ENCODE measurements at places on chromosomes 2 and 18.

GRCh38 chr2:154437104-154437503 lies 261.4 kb upstream of the KCNJ3 start:
- DNase-seq, result no peak

- no peak for DNase-seq
These were observed 42.3 kb downstream of the EN1 start for GRCh38 chr2:118805064-118805690.

- no peak for DNase-seq
These were observed 65.0 kb upstream of the IKZF2 start for GRCh38 chr2:213216461-213216860.

DNA sequence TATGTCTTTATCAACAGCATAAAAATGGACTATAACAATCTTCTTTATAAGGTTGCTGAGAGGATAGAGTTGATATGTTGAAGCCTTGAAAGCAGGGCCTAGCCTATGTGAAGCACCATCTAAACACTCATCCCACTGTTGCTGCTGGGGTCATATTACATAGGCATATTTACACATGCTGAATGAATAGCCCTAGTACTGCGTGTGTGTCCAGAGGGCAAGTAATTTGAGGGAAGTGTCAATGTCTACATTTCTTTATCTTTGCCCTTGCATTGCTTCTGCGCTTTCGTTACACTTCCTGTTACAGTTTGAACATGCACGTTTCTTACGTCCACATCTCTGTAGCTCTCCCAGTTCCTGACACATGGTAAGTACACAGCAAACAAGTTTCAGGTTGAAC lies 280.3 kb upstream of the ATP5MC3 start:
- DNase-seq, result no peak

GRCh38 chr2:190482451-190482850 lies 52.1 kb downstream of the NEMP2 start:
- DNase-seq, result no peak

- no peak for DNase-seq
These were observed 9.7 kb upstream of the OTOS start for GRCh38 chr2:240149943-240150784.

DNA sequence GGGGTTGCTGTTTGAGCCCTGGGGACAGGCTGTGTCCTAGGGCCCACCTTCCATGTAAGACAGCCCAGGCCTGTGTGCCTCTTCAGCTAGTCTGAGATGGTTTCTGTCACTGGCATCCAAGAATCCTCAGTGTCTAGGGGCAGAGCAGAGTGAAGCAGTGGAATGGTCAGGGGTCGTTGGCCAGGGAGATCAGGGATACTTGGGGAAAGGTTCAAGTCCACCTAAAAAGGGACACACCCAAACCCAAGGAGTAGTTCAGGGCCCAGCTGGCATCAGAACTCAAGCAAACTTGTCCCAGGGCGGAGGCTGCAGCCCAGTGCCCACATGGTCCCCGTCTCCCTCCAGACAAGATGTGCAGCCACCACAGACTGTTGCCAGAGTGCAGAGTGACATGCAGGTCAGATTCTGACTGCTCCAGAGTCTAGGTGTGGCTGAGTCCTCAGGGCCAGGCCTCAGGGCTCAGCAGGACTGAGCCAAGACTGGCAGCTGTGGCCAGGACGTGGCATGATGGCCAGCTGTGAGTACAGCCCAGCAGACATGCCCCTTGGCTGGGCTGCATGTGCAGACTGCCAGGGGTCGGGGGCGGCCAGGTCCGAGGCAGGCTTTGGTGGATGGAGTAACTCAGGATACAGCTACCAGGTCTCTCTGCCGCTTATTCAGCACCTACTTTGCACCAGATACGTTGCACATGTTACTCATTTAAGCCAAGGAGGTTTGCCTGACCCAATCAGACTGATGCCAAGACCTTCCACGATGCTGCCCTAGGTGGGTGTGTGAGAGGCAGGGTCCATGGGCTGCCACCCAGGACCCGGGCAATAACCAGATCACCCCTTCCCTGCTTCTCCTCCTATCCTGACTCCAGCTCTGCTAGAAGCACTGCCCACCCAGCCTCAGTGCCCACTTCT lies 146.6 kb downstream of the SMAD7 start:
- DNase-seq, result no peak

DNA sequence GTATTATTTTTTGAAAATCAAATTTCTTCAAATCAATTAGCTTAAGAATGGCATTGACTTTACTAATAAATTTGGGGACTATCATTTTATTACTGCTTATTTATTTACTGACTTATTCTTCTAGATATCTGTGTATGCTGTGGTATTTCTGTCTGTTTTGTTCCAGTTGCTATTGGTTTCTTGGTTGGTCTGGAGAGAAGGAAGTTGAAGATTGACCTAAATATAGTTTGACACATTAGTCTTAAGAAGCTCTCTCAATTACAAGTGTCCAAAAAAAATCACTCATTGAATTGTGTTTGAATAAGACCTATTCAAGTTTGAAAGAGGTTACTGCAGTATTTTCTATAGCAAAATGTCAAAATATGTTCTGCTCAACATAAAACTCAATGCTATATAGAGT lies 153.3 kb upstream of the KYNU start:
- no peak for DNase-seq

DNA sequence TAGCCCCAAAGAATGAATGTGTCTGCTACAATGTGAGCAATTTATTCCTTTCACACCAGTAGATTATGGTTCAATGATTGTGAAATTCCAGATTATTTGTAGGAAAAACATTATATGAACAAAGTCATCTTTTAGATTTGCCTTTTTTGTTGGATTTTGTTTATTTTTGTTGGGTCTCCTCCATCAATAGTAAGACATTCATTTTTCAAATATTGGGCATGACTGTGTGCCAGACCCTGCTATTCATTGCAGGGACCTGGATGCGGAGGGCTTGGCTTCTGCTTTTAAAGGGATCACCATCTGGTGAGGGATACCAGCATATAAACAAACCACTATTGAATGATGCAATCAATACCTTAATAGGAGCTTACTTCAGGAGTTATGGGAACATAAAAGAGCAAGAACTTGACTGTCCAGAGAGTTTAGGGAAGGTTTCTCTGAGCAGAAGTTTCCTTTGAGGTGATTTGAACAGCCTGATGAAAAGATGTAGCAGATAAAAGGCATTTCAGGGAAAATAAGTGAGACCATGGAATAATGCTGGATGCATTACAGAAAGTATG lies 486.7 kb downstream of the EPHA4 start:
- no peak for DNase-seq

- no peak for DNase-seq
These were observed 2.1 kb downstream of the SERPINB2 start for GRCh38 chr18:63889626-63890025.

DNA sequence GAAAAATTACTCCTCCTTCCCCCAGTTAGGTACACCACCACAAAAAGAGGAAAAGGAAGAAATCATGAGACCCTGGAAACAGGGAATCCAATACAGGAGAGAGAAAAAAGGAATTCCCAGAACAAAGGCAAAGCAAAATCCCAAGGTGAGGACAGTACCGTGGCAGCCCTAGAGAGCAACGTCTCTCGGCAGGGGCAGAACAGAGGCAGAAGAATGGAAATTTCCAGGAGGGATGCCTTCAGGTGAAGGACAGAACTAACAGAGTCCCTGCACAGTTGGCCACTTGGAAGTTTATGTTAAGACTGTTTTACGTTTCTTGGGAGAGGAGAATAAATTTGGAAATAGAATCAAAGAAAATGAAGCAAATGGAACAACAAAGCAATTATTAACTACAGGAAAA lies 27.7 kb downstream of the GRB14 start:
- DNase-seq, result no peak

- DNase-seq, result no peak
These were observed 31.5 kb upstream of the REG3A start for GRCh38 chr2:79191081-79191480.

GRCh38 chr18:61975526-61976326 lies 82.9 kb upstream of the RNF152 start:
- no peak for DNase-seq

DNA sequence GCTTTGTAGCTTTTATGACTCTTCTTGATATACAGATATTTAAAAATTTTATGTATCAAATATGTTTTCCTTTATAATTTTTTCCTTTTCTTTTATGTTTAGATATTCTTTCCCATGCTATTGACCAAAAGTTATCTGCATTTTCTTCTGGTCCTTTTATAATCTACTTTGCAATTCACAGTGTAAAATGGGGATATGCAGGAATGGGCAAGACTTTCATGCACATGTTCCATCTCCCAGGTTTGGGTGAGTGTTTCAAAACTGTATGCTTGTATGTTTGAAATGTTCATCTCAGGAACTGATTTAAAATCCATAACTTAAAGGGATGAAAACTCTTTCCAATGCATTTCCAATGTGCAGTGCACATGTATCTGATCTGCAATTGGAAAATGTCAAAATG lies 199.9 kb downstream of the MEIS1 start:
- no peak for DNase-seq

DNA sequence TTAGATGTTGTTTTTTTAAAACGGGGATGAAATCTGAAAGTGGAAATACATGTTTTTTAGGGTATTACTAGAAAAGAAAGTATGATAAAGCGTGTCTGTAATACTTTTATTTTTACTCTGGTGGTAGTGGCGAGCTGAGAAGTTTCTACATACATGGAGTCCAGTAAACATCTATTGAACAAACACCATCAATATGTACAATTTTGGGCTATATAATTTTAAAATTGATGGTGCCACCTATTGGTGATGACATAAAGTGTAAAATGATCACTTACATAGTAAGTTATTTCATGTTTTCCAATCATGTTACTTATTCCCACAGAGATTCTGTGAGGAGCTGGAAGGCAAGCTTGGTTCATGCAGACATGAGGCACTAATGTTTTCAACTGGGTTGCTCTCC lies 31.5 kb upstream of the NFE2L2 start:
- DNase-seq, result no peak

Measured in posterior vena cava (tissue), 2 donors.